H1 (cell line): ENCODE measurements at places on chromosomes 16 and 17.

- no peak for DNase-seq
Observed at GRCh38 chr17:7215136-7215638, 4.4 kb downstream of the DLG4 start.

DNA sequence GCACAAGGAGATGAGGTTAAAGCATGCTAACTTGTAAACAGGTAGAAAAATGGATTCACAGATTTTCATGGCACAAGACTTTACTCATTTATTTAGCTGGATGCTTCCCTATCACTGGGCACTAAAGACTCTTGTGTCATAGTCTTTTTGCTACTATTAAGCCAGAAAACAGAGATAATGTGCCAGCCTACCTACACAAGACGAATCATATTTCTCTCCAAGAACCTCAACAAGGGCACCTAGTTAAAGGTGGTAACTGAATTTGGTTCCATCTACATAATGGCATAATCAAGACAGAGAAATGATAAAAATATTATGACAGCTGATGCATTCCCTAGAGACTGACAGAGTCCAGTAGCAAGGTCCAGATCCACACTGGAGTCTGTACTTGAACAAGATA, 3.8 kb downstream of the NACA2 start:
- DNase-seq: no peak

GRCh38 chr16:66511602-66512271, 38.2 kb downstream of the TK2 start:
- DNase-seq: peak; percentile 74

DNA sequence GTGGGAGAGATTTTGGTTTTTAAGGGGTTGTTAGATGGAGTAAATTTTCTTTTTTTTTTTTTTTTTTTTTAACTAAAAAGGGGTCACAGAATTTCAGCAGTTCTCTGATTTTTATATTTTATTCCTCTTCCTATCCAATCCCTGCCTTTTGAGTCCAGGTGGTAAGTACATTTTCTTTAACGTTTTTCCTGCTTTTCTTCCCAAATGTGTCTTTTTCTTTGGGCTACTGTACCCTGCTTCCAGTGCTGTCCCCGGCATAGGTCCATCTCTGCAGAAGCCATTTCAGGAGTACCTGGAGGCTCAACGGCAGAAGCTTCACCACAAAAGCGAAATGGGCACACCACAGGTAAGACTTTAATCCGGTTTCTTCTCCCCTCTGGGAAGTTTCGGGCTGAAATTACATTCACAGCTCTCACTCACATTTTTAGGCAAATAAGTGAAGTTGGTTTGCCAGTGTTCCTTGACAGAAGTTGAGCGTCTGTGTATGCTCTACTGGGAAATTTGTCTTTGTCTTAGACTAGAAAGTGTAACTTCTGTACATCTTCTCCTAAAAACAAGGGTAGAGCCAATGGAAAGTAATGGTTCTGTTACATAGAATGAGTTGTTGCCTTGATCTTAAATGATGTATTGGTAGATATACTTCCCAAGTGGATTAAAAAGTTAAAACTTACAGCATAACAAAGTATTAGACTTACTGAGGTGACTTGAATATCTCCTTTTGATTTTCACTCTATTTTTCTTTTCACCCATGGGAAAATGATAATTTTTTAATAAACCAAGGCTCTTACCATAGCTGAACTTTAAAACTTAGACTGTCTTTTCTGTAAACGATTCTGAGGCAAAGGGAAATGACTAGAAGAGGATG, 54.5 kb downstream of the TUBD1 start:
- no peak for DNase-seq

DNA sequence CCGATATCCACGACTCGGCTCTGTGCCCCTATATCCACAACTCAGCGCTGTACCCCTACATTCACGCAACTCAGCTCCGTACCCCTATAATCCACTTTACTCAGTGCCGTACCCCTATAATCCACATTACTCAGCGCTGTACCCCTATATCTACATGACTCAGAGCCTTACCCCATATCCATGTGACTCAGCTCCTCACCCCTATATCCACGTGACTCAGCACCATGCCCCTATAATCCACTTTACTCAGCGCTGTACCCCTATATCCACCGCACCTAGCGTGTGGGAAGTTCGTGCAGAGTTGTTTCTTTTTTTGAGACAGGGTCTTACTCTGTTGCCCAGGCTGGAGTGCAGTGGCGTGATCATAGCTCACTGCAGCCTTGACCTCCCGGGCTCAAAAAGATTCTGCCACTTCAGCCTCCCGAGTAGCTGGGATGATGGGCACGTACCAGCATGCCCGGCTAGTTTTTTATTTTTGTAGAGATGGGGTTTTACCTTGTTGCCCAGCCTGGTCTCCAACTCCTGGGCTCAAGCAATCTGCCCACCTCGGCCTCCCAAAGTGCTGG, 17.4 kb downstream of the CYB5D2 start:
- DNase-seq: no peak

GRCh38 chr16:86783636-86784626, 205.6 kb downstream of the FOXL1 start:
- DNase-seq: no peak

GRCh38 chr17:34725725-34726124, 146.3 kb downstream of the TMEM132E start:
- no peak for DNase-seq

GRCh38 chr17:38322156-38322779, 21.5 kb downstream of the GPR179 start:
- no peak for DNase-seq

DNA sequence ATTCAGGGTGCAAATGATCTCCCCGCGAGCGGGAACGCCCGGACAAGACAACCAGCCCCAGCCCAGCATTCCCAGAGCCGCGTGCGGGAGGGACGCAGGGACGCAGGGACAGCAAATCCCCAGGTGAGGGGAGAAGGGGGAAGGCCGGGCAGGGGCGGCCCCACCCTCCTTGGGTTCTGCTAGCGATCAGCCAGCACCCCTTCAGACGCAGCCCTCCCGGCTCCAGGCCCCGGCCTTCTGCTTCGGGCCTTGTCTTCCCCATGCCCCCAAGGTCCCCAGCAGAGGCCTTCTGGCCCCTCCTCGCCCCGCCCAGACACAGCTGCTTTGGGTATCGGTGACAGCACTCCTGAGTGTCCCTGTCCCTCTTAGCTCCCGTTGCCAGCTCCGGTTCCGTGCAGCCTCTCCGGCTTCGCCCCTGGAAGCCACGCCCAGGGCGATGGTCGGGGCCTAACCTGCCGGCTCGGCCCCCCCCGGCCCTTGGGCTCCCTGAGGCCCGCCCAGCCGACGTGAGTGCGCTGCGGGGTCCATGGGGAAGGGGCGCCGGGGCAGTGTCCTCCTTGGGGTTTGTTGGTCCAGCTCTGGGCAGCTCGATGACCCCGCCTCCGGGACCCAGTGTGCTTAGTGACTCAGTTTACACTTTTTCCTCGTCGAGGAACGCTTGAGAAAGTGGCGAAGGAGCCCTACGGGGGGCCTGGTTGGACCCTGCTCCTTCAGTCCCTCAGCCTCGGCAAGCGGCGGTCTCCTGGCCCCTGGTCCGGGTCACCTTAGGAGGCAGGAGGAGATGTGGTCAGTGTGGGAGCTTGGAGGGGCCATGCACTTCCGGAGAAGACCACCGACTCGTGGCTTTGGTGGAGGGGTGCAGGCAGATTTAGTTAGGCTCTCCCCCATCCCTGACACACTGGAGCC, 50.5 kb upstream of the AMZ2 start:
- DNase-seq: no peak
